ENCODE measurements at places on chromosomes 4 and X.

DNA sequence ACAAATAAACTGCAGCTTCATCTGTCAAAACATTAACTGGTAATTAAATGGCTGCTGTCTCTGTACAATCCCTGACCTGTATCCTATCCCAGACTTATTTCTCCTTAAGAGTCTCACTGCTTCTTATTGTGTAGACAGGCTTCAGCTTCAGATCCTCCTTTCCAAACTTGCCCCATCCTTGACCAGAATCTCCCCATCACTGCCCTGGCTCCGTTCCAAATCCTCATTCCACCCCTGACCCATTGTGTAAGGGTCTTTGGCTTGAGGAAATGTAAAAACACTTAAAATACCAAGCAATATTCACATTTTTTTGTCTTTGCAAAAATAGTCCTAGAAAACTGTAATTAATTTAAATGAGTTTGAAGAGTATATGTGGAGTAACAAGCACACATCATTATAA is 152.6 kb upstream of the VEGFC start:
- no peak for DNase-seq

GRCh38 chrX:38774249-38774648 is 27.0 kb upstream of the MID1IP1 start:
- DNase-seq = no peak

- DNase-seq = no peak
Measured at GRCh38 chrX:78769101-78769755, 21.7 kb downstream of the LPAR4 start.

DNA sequence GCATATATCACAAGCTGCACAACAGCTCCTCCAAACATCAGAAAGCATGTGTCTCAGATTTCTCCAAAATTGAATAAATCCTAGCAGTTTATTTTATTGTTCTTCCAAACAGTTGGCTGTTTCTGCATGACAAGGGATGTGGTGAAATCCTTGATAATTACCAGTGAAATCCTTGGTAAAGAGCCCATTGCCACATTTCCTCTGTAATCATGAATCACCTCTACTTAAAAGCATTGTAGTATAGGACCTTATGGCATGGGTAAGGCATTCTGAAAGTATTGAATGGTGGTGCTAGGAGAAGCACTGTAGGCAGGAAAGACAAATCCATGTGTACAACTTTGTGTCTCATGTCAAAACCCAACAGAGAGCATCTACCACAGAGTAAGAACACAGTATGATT is 135.8 kb upstream of the NDST3 start:
- DNase-seq = no peak

DNA sequence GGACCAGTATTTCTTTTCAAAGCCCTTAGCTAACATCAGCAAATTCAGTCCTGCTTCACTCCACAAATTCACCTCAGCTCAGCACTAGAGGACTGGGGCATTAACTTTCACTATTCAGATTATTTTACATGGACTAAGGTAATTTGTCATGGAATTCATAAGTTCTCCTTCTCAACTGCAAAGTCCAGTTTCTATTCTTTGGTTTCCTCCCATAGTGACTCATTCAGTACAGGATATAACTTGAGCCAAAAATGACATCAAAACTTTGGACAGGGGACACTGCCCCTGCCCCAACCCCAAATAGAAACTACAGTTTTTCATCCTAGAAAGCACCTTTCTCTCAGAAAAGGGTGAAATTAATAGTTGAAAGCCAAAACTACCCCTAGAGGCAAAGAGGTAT is 52.7 kb downstream of the COX7B2 start:
- no peak for DNase-seq

- no peak for DNase-seq
Measured at GRCh38 chr4:141636771-141637460, 533 bp downstream of the IL15 start.

- DNase-seq = no peak
Measured at GRCh38 chr4:96598465-96598864, 758.6 kb downstream of the PDHA2 start.

DNA sequence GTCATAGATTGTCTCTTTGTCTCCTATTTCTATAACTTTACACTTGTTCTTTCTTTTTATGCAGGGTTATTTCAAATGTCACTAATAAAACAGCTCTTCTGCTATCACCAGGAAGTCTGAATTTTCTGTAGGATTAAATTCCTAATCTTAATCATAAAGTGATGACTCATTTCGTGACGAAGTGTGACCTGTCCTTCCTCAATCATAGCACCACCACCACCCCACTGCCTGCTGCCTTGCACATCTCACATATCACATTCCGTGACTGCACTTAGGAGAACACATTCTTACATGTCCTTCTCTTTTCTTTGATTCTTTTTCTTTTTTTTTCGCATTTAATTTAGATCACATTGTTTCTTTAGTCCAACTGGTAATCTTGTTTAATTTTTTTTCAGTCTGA is 57.7 kb upstream of the UGT2B7 start:
- DNase-seq = no peak

GRCh38 chr4:38004887-38005286 is 44.7 kb downstream of the PTTG2 start:
- DNase-seq = no peak
